ENCODE measurements at places on chromosomes 6 and 20.

DNA sequence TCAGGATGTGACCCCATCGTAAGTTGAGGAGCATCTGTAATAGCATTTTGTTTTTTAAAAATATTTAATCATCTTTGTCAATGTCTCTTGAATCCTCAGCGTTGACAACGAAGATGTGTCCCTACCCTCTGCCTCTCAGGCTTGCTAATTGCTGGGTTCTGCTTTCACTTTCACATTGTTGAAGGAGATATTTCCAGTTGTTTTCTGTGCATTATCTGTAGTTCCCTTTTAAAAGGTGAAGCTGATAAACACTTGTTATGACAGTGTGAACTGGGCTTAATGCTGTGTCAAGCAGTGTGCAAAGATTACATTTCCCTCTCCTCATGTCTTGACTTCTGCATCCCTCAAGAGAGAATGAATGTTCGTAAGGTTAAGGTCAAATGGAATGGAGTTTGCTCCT is 54.9 kb downstream of the CSE1L start:
- no peak for DNase-seq

GRCh38 chr6:43724354-43724753 is 36.8 kb upstream of the MRPS18A start:
- no peak for DNase-seq

- no peak for DNase-seq
These were observed 14.9 kb downstream of the PHACTR2 start for GRCh38 chr6:143692696-143693095.

- DNase-seq, result no peak
These were observed 23.9 kb downstream of the NT5E start for GRCh38 chr6:85473748-85474147.

- no peak for DNase-seq
These were observed 123.0 kb downstream of the CARMIL1 start for GRCh38 chr6:25402125-25402524.

GRCh38 chr6:109055771-109056235 is 38.8 kb downstream of the SESN1 start:
- no peak for DNase-seq

DNA sequence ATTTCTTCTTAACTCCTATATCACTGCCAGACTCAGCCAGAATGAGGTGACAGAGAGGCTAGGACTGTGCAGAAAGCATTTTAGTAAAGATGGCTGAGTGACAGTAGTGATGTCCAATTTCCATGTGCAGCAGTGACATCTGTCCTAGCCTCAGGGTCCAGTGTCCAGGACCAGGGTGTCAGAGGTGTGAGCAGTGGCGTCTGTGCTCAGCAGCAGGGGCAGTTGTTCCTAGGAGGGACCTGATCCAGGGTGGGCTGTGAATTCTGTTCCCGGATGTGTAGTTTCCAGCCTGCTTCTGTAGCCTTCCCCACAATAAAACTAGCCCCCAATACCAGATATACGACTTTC is 6.0 kb downstream of the HLA-B start:
- DNase-seq, result no peak

GRCh38 chr6:11653028-11653583 is 115.6 kb downstream of the TMEM170B start:
- peak; percentile 47 for DNase-seq

GRCh38 chr20:7828437-7828836 is 111.8 kb downstream of the HAO1 start:
- DNase-seq, result no peak

DNA sequence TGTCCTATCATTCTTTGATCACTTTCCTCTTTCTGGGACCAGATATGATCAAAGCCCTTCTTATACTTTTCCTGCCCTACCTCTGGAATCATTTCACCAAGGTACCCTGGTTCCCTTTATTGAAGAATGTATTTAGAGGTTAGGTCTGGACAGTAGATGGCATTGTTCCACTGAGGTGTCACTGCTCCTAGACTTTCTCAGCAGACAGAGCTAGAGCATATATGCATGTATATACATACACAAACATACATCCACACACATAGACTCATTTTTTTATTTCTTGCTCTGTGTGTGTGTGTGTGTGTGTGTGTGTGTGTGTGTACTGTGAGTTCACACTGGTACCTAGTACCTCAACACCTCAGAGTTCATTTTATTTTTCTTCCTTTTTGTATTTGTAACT is 40.9 kb downstream of the PTPRA start:
- DNase-seq, result no peak

GRCh38 chr6:72363844-72364740 is 257.8 kb upstream of the KCNQ5 start:
- peak; percentile 53 for DNase-seq

GRCh38 chr6:509676-510075 is 118.1 kb downstream of the IRF4 start:
- no peak for DNase-seq

GRCh38 chr6:26243132-26243531 is 121.9 kb upstream of the BTN3A2 start:
- no peak for DNase-seq

GRCh38 chr6:108562503-108562993 is 1.8 kb downstream of the FOXO3 start:
- peak; percentile 70 for DNase-seq

- peak; percentile 27 for DNase-seq
These were observed 105.9 kb upstream of the ID4 start for GRCh38 chr6:19731282-19731681.

DNA sequence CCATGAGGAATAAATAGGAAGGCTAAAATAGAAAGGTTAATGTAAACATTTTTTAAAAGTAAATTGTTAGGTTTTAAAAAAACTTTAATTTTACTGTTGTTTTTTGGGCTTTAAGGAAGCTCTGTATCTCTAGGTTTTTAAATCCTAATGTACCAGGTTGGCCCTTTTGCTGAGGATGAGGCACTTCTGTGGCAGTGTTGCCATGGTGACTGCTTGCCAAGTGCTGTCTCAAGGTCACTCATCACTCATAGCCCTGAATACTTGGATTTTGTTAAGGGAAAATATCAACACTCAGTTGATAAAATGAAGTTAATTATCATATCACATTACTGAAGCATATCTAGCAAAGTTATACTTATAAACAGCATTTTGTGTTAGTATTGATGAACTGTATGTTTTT is 50.2 kb downstream of the NCOA3 start:
- DNase-seq, result no peak

GRCh38 chr6:27250277-27251111 is 3.0 kb downstream of the PRSS16 start:
- DNase-seq, result no peak

DNA sequence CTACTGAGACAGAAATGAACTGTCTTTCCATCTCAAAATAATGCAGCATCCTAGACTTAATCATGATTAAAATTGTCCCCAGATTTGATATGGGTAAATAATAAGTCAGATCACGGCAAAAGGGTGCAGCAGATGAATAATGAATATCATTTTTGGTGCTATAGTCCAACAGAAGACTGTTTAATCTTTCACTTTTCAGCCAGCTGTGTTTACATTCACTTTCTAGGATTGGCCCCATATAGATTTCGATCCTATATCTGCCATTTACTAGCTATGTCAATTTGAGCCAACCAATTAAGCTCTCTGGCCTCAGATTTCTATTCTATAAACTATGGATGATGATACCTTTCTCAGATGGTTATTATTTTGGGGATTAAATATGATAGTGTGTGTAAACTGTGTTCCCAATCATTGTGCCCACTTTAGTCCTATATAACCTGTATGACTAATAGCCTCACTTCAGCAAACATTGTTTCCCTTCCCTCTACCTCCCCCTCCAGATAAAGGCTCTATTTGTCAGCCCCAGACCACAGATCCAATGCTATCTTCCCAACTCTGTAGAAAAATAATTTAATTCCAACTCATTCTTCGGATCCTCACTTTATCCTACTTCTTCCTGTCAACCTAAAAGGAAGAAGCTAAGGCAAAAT is 53.6 kb upstream of the NT5E start:
- DNase-seq, result no peak

- no peak for DNase-seq
These were observed 41.8 kb upstream of the OR14J1 start for GRCh38 chr6:29259721-29260120.

DNA sequence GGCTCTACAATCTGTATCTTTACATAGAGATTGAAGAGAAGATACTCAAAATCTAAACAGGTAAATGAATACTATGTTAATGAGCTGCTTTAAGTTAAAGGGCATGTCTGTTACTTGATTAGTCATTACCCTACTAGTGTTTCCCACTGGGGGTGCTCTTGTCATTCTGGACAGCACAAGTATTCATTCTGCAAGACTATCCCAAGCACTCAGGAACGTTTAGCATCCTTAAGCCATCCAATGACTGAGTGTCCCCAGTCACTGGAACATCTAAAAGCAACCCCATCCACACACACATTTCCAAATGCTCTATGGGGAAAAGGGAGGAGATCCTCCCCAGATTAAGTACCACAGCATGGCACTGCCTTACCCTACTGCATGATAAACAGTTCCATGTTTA is 25.7 kb downstream of the EZR start:
- peak; percentile 30 for DNase-seq
